AG04449 (cell line): ENCODE measurements at places on chromosomes 2 and 18.

- no peak for DNase-seq
These were observed 81.5 kb upstream of the FZD7 start for GRCh38 chr2:201952187-201952586.

GRCh38 chr2:42800461-42800962 is 8.1 kb upstream of the HAAO start:
- DNase-seq = no peak

DNA sequence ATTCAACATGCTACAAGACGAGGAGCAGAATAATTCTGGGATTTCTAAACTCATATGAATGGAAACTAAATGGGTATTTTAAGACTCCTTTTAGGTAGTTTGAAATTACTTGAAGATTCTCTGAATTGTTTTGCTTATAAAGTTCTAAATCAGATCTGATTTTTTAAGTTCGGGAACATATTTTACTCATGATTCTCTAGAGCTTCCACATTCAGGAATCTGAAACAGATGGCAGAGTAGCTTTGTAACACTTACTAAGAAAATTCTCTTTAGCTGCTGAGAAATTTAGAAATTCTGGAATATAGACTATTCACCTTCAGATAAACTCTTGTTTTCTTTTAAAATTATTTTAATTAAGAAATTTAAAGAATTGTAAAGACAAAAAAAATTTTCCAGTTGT is 13.7 kb downstream of the RBBP8 start:
- peak; percentile 41 for DNase-seq

- DNase-seq = no peak
These were observed 263.1 kb downstream of the CDH20 start for GRCh38 chr18:61596296-61596695.

- no peak for DNase-seq
These were observed 75.7 kb upstream of the OTOS start for GRCh38 chr2:240216167-240216566.

DNA sequence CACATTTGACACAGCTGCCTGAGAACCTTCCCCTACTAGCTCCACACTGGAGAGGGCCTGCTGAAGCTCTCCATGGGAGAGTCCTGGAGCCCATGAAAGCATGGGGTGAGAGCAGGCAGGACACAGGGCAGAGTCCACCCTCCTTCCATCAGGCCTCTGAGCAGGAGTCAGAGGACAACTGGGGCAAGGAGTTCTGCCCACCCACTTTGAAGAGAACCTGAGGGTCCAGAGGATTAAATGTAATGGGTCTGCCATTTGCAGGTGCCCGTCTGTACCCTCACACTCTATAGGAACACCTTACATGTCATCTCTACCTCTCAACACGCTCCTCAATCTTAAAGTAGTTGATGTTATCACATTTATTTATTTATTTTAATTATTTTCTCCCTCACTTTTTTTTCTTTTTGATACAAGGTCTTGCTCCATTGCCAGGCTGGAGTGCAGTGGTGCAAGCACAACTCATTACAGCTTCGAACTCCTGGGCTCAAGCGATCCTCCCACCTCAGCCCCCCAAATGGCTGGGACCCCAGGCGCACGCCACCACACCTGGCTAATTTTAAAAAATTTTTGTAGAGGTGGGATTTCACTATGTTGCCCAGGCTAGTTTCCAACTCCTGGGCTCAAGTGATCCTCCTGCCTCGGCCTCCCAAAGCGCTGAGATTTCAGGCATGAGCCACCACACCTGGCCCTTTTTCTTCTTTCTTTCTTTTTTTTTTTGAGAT is 10.2 kb downstream of the ADRA2B start:
- DNase-seq = no peak

DNA sequence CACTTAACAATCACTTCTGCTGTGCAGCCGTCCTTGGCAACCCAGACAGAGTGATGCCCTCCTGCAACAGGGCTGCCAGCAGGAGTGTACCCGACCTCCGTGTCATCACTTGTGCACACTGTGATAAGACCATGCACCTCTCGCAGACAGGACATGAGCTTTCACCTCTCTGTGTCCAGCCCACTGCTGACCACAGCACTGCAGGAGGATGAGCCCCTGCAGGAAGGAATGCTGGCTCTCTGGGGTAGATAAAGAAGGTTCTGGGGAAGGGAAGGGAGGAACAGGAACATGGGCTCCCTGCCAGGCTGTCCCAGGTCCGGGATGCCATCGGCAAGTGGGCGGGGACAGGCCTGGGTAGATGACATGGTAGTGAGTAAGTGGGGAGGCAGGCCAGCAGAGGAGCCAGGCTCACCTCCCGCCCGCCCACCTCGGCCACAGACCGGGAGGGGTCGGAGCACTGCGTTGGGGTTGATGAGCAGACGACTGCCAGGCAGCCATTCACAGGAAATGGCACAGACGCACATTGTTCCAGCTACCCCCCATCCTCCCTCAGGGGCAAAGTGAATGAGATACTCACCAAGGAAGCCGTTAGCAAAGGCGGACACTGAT is 18.6 kb upstream of the COL6A3 start:
- no peak for DNase-seq

DNA sequence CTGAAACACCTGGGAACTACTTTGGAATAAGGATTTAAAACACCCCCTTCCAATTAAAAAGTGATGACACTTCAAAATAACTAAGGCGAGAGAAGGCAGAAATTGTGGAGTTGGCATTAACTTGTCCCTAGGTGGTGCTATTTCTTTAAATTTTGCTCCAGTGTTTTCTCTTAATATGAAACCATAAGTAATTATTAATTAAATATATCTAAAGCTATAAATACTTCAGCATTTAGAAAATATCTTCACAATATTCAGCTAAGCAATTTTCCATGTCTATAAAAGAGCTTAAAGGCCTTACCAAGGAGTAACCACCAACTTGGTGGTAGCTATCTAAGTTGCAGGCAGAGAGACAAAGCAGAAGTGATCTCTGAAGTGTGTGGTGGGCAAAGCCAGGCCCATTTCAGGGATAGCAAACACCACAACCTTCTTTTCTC is 186.8 kb upstream of the PGAP1 start:
- no peak for DNase-seq

- DNase-seq = no peak
These were observed 118.2 kb upstream of the RND3 start for GRCh38 chr2:150605664-150606063.

DNA sequence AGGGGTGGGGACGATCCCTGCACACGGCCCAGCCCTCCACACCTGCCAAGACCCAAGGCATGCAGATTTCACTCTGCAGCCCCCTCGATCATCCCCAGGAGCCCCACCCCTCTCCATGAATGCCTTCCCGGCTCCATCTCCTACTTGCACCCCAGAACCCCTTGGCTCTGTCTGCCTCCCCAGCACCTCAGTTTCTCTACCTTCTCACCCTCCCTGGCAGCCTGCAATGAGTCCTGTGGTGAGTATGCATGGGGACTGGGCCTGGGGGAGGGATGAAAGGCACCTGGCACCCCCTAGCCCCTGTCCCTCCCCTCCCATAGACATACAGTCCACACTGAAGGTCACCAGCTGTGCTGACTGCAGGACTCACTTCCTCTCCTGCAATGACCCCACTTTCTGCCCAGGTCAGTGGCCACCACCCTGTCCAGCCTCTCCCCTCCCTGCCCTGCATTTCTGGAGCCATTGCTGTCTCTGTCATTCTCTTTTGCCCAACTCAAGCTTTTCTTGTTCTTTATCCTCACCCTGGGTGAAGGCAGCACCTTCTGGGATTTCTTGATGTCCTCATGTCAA is 1.0 kb downstream of the TEX51 start:
- no peak for DNase-seq

- DNase-seq = no peak
These were observed 30.6 kb upstream of the RND3 start for GRCh38 chr2:150517951-150518680.

- no peak for DNase-seq
These were observed 803.3 kb downstream of the ADCYAP1 start for GRCh38 chr18:1708006-1708405.

GRCh38 chr2:128820452-128820851 is 501.8 kb upstream of the HS6ST1 start:
- DNase-seq = no peak

GRCh38 chr2:114248648-114249047 is 193.8 kb upstream of the DPP10 start:
- DNase-seq = no peak

GRCh38 chr2:64288321-64289193 is 144.3 kb upstream of the PELI1 start:
- no peak for DNase-seq

DNA sequence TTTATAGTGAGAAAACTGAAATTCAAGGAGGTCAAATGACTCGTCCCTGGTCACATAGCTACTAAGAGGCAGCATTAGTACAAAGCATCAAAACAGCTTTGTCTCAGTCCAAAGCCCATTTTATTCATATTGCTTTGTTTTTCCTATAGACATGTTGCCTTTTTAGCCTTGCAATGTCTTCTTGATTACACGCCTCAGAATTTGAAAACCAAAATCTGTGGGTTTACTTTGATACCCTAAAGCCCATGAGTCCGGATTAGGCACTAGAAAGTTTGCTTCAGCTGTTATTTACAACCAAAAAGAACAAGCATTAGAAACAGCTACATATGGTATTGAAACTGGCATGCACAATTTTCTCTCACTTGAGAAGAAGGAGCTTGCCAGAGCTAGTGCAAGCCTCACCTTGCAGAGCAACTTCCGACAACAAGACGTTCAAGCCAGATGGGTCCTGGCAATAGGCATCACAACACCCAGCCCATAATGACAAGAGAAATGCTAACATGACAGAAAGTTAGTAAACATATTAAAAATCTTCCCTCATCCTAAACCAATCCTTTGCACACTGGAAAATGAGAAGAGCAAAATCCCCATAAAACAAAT is 276.8 kb downstream of the RIT2 start:
- no peak for DNase-seq

DNA sequence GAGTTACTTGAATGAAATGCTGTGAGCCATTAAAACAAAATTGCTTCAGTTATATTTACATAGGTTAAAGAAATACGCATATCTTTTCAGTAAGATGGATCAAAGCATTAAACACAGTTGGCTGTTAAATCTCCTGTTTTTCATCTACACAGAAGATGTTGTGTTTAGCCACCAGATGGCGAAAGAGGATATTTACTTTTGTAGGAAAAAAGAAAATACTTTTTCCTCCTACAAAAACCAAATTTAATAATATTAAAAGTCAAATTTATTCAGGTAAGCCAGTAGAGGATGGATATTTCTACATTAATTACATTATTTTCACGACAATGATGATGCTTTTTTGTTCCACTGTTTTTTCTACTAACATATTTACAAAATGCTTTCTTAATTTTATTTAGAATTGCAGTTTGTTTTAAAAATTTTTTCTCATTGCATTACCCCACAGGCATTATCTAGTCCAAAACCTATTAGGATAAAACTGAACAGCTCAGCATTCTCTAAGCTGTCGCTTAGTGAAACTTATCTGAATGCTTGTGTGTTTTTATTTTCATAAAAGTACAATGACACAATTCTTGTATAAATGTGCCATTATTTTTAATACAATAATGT is 173.7 kb downstream of the ASXL3 start:
- DNase-seq = no peak

DNA sequence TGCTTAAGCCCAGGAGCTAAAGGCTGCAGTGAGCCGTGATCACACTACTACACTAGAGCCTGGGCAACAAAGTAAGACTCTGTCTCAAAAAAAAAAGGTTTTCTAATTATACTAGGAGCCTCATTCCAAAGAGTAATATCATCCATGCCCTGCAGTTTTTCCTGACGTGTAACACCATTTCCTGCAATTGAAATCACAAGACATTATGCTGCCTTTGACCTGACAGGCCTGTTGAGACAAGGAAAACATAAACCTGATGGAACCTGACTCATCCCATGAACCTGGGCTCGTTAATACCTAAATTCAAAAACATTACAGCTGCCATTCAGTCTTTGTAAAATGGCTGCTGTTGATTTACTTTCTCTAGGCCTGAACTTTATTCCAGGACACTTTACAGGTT is 58.7 kb upstream of the PEX13 start:
- peak; percentile 50 for DNase-seq

GRCh38 chr2:46703588-46703987 is 212.0 kb downstream of the MCFD2 start:
- DNase-seq = no peak

DNA sequence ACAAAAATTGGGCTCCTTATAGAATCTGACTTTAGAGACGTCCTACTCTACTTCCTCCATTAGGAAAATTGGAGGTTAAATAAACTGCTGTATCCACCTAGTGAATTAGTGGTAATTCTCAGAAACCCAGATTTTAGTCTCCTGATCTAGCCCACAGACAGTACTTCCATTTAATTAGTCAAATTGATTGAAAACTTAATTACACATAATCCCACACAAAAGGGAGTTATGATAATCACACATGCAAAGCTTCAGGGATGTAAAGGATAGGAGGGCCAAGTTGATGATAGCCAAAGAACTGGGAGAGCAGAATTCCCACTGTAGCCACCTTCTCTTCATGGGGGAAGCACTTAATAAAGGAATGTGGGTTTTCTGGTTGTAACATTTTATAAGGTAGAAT is 471.9 kb downstream of the TMEM182 start:
- DNase-seq = no peak

GRCh38 chr2:220893411-220893810 is 678.7 kb downstream of the EPHA4 start:
- DNase-seq = no peak

GRCh38 chr2:8248623-8248957 is 433.3 kb upstream of the ID2 start:
- DNase-seq = no peak
